ENCODE measurements at places on chromosomes 5 and 9.

DNA sequence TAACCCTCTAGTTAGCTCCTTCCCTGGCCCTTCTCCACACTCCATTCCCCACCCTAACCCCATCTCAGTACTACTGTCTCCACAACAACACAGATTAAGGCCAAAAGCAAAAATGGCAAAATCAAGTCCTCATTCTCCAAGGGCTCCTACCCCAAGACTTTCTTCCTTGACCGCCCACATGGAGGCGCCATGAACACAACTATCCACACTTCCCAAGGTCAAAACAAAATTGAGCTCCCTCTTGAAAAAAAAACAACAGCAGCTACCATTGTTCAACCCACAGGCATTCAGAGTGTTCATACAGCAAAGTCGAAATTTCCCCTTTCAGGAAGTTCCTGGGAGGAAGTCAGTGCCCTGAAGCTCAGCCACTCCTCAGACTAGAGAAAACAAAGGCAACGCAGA lies 54.4 kb downstream of the GNAQ start:
- DNase-seq = no peak

GRCh38 chr9:136085815-136086212 lies 9.3 kb downstream of the NACC2 start:
- DNase-seq = no peak

DNA sequence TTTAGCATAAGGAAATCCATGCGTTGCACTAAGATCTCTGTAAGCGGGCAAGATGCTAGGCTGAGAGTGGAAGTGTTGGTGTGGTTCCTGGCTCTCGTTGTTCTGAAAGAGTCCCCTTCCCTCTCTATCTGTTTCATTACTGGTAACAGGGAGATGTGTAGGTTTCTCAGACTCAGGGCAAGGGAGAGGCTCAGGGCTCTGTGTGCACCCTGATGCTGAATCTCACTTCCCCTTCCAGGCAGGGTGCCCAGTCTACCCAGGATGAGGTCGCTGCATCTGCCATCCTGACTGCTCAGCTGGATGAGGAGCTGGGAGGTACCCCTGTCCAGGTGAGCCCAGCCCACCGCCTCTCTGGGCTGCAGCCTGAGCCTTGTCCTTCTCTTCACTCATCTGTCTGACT lies 45.7 kb downstream of the STOM start:
- no peak for DNase-seq

DNA sequence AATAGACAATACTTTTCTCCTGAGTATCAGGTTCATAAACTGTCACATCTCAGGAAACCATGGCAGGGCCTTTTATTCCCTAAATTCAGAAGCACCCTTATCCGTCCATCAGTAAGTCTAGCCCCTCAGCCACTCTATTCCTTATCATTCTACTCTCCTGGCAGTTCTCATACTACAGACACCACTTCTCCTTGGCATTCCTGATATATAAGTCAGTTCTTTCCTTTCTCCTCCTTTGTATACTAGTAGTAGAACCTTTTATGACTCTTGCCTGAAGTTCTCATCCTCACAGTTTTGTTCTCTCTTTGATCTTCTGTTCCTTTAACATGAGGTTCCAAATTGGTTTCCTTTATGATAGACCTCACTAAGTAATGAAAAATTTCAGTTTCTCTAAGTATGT lies 29.3 kb downstream of the GRAMD2B start:
- DNase-seq = no peak

- no peak for DNase-seq
These were observed 33.9 kb upstream of the SEMA4D start for GRCh38 chr9:89531766-89532165.

DNA sequence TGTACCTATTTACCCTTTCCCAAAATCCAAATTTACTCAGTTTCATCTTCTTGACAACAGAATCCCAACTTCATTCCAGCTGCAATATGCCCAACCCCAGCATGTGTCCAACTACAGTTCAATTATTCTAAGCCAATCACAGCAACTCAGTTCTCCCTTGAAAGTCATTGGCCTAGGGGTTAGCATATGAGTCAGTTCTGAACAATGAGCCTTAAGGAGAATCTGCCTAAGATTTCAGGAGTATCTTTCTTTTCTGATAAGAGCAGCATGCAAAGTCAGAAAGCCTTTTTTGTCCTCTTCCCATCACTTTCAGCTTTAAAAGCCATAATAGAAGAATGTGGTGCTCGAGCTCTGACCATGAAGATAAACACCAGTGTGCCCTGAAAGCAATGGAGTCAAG lies 44.4 kb upstream of the RASGRF2 start:
- no peak for DNase-seq

DNA sequence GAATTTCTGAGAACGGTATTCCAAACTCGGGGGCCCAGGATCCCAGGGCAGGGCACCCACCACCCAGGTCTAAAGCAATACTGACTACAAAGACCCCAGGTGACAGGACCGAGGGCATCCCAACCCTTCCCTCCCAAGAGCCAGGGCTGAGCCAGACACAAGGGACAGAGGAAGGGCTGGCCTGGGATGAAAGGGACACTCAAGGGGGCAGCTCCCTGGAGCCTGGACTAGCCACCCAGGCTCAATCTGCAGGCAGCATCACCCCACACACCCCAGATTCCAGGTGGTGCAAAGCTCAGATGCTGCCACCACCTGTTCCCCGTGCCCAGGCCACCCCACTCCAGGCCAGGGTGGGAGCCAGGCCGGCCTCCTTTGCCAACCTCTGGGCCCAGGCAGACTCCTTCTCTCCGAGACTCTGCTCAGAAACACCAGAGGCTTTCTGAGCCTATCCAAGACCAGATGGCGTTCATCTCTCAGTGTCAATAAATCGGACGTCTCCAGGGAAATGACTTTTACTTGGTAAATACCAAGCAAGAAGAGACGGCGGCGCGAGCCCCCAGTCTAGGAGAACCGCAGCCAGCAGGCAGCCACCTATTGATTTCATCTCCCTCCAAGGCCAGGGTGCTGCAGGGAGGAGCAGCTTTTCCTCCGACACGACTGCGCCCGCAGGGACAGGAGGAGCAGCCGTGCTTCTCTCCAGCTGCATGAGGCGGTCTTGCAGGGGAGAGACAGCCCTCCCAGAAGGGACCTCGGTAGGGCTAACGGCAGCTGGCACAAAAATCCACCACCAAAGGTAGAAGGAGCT lies 94.1 kb upstream of the ADAMTS2 start:
- no peak for DNase-seq

DNA sequence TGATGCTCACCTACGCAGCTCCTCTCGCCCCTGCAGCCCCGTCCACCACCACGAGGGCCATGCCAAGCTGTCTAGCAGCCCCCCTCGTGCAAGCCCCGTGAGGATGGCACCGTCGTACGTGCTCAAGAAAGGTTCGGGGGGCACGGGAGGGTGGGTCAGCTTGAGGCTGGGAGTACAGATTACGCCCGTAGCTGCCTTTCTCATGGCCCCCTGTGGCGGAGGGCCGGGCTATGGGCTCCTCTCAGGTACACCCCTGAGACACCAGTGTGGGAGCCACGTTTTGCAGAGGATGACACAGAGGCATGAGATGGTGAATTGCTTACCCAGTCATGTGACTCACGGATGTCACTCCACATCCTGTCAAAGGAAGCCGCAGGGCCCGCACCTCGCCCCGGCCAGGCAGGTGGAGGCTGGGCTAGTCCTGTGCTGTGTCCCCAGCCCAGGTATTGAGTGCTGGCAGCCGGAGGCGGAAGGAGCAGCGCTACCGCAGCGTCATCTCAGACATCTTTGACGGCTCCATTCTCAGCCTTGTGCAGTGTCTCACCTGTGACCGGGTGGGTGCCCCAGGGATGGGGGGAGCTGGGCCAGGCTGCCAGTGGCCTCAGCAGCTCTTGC lies 33.7 kb downstream of the USP20 start:
- DNase-seq = peak; percentile 34

- DNase-seq = no peak
These were observed 23.0 kb downstream of the SPARC start for GRCh38 chr5:151663617-151664293.

- DNase-seq = no peak
These were observed 22.5 kb downstream of the PITX1 start for GRCh38 chr5:135011355-135012032.

GRCh38 chr9:85290019-85290418 lies 451.7 kb downstream of the AGTPBP1 start:
- DNase-seq = no peak

DNA sequence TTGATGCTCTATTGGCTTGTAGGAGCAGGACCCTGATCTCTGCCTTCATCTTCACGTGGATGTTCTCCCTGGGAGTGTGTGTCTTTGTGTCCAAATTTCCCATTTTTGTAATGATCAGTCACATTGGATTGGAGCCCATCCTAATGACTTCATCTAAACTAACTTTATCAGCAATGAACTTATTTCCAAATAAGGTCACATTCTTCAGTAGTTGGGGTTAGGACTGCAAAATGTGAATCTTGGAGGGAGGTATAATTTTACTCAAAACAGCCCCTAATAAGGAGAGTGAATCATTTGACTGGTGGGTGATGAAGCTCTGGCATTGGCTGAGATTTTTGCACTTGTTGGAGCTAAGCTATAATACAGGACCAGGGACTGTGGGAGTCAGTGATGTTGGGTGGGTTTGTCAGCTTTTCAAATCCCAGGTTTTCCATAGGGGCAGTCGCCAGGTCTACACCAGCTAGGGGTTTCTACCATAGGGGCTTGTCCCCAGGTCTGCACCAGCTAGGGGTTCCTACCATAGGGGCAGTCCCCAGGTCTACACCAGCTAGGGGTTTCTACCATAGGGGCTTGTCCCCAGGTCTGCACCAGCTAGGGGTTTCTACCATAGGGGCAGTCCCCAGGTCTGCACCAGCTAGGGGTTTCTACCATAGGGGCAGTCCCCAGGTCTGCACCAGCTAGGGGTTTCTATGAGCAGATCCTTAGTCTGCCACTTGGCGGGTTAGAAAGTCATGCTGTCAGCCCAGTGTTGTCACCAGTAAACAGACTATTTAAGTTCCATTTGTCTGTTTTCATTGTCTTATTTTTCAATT lies 382.6 kb upstream of the DAP start:
- DNase-seq = no peak

GRCh38 chr9:72904267-72905093 lies 48.4 kb downstream of the ALDH1A1 start:
- no peak for DNase-seq

GRCh38 chr9:237141-237857 lies 22.6 kb downstream of the DOCK8 start:
- no peak for DNase-seq

GRCh38 chr9:97237311-97237786 lies 70.1 kb upstream of the CCDC180 start:
- no peak for DNase-seq

DNA sequence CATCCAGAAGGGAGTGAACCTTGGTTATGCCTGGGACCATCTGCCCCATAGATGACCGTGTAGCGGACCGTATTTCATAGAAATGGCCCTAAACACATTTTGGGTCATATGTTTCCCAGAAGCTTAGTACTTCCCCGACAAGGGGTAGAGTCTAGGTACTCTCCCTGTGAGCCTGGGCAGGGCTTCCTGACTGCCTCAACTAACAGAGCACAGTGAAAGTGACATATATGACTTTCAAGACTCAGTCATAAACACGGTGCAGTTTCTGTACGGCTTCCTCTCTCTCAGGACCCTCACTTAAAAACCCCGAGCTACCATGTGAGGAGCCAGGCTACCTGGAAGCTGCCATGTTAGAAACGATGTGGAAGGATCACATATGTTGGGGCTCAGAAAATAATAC lies 20.9 kb downstream of the C9orf57 start:
- no peak for DNase-seq

DNA sequence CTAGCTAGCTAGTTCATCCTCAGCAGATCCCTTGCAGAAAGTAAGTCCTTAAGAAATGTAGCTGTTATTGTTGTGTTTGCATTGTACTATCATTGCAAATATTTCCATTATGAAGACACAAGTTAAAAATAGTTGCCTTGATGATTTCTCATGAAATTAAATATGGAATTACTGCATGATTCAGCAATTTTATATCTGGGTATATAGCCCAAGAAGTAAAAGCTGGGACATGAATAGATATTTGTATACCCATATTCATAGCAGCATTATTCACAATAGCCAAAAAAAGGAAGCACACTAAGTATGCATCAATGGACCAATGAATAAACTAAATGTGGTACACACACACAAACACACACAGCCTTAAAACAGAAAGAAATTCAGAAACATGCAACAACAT lies 6.8 kb downstream of the IFNB1 start:
- DNase-seq = no peak

- no peak for DNase-seq
These were observed 21.2 kb upstream of the PFDN1 start for GRCh38 chr5:140324041-140324600.

- no peak for DNase-seq
These were observed 148.6 kb downstream of the CDH9 start for GRCh38 chr5:26889815-26890214.

GRCh38 chr5:59587489-59588337 lies 305.8 kb downstream of the PDE4D start:
- DNase-seq = no peak

GRCh38 chr9:129675620-129676019 lies 10.2 kb downstream of the PRRX2 start:
- DNase-seq = no peak

DNA sequence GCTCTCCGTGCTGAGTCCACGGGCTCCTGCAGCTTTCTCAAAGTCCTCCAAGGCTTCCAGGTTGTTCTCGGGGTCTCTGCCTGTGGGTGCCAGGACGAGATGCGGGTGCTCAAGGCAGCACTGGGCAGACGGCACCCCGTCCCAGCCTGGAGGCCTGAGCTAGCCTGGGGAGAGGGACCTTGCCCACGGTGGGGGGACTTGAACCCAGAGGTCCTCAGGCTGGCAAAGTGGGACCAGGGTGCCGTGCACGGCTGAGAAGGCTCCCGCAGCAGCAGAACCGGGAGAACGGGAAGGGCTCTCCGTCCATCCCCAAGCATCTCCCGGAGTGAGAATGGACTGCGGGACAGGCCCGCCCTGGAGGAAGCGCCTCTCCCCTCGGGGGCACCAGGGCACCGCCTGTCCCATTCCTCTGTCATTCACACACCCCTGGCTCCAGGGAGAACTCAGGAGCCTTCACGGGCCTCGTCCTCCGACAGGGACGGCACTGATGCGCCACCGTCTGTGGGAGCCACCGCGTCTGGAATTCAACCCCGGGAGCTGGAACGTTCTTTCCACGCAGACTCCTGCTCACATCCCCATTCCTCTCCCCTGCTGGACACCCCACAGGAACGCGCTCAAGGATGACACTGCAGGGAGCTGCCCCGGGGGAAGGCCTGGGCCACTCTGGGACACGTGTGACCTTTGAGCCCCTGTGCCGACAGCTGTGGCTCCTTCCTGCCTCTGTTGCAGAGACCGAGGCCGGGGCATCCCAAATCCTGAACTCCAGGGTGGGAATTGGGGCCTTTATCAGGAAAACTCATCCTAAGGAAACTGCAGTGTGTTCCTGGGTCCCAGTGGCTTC lies 16.3 kb upstream of the OBP2B start:
- no peak for DNase-seq
